ENCODE measurements at places on chromosomes 3 and 15. TPM values are rescaled to one million over a fixed set of nuclear protein-coding genes. Genes with fewer than 3 reads are reported as not detected.

Gene FOXB1
- total RNA-seq, result 0.77 TPM

Gene PPP1R14D
- total RNA-seq, result not detected

DNA sequence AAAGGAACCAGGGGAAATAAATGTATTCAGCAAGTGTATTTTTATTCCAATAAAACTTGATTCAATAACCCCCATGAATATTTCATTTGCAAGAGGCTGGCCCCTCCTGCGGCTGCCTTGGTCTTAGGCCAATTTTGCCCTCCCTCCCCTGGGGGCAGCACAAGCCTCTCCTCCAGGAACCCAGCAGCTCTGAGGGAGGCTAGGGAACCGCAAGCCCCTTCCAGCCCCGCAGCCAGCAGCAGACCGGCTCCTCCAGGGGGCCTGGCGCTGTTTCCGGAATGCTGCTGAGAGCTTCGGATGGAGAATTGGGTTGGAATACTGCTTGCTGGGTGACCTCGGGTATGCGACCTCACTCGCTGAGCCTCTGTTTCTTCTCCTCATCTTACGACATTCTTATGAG, 150.1 kb downstream of the RAB11A start:
- no peak for ATAC-seq

- no peak for ATAC-seq
Observed at GRCh38 chr3:51393564-51393963, 2.5 kb downstream of the RBM15B start.

- no peak for ATAC-seq
Observed at GRCh38 chr3:71488391-71488809, 95.1 kb downstream of the FOXP1 start.

Measured in activated T-helper 17 cell treated with anti-CD3 and anti-CD28 coated beads, Interleukin-2, amount 50 U/mL, for 72 hours (primary cell).